EH (cell line): ENCODE measurements at places on chromosomes 16 and 17.

GRCh38 chr16:11219178-11219577 is 36.8 kb downstream of the SOCS1 start:
- no peak for DNase-seq

- DNase-seq, result peak; percentile 39
Measured at GRCh38 chr16:86029131-86029741, 130.3 kb downstream of the IRF8 start.

DNA sequence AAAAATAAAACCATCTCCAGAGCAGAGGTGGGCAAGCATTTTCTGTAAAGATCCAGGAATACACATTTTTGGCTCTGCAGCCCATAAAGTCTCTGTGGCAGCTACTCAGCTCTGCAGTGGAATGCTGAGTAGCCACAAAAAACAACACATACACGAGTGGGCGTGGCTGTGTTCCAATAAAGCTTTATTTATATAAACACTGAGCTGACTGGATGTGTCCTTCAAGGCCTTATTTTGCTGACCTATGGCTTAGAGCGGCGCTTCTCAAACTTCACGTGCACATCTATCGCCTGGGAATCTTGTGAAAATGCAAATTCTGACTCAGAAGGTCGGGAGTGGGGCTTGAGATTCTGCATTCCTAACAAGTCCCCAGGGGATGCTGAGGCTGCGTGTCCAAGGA is 39.7 kb downstream of the XYLT1 start:
- peak; percentile 73 for DNase-seq

GRCh38 chr16:6009151-6009550 is 911.6 kb upstream of the EEF2KMT start:
- DNase-seq, result no peak

DNA sequence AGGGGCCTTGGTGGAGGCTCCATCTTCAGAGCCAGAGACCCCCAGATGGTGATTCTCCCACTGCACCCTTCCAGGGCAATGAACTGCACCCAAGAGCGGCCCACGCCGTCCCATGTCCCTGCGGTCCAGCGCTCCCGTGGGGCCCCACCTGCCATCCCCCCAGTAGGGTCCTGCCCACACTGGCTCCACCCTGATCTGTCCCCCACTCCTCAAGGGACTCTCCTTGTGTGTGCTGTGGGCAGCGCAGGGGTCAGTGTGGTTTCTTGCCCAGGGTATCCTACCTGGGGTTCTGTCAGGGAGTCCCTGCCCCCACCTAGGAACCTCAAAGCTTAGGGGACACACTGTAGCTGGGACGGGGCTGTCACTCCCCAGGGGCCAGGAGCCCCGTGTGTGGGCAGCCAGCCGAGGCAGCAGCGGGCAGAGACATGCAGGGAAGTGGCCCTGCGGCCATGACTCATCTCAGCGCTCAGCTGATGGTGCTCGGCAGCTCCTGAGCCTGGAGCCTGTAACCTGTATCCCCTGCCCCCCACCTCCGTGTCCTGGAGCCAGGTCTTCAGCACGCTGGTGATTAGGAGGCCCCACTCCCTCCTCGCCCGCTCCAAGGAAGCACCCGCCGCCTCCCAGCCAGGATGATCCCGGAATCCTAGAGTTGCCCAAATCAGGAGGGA is 35.7 kb upstream of the SSTR5 start:
- no peak for DNase-seq

- DNase-seq, result no peak
Measured at GRCh38 chr17:82477934-82478333, 19.4 kb downstream of the NARF start.

GRCh38 chr17:42475121-42475520 is 16.4 kb downstream of the ATP6V0A1 start:
- no peak for DNase-seq

DNA sequence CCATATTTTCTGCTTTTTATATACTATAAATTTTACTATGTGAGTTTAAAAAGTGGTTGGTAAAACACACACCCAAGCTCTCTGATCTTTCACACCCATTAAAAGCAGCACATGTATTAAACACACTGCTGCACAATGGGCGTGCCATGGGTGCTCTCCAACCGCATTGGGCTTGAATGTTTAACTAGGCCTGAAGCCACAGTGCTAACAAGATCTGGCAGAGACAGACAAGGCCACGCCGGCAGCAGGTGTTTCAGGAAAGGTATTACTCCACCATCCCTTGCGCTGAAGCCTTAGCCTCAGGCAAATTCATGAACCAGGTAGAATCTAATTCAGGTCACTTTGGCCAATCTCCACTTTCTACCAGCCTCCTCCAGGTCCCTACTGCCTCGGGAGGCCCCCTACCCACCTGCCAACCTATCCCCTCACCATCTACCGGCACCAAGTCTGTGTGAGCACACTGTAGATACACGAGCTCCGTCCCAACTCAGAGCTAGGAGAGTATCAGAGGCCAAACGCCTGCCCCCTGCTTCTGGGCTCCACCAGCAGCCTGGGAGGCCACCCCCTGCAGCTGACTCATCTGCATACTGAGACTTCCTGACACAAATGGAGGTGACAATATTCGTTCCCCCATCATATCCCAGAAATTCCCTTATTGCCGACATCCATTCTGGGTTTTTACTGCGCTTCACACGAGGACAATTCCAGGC is 95.0 kb downstream of the ADCY9 start:
- DNase-seq, result peak; percentile 17

- no peak for DNase-seq
Measured at GRCh38 chr16:87198328-87198832, 118.8 kb downstream of the C16orf95 start.

- DNase-seq, result peak; percentile 88
Measured at GRCh38 chr16:89686520-89687091, at the start of gene CDK10. Gene CDK10 (plus strand): TSS chr16:89686689. CDS start chr16:89686711, 22 bp downstream.

GRCh38 chr17:6780001-6780400 is 4.0 kb downstream of the FBXO39 start:
- DNase-seq, result no peak

DNA sequence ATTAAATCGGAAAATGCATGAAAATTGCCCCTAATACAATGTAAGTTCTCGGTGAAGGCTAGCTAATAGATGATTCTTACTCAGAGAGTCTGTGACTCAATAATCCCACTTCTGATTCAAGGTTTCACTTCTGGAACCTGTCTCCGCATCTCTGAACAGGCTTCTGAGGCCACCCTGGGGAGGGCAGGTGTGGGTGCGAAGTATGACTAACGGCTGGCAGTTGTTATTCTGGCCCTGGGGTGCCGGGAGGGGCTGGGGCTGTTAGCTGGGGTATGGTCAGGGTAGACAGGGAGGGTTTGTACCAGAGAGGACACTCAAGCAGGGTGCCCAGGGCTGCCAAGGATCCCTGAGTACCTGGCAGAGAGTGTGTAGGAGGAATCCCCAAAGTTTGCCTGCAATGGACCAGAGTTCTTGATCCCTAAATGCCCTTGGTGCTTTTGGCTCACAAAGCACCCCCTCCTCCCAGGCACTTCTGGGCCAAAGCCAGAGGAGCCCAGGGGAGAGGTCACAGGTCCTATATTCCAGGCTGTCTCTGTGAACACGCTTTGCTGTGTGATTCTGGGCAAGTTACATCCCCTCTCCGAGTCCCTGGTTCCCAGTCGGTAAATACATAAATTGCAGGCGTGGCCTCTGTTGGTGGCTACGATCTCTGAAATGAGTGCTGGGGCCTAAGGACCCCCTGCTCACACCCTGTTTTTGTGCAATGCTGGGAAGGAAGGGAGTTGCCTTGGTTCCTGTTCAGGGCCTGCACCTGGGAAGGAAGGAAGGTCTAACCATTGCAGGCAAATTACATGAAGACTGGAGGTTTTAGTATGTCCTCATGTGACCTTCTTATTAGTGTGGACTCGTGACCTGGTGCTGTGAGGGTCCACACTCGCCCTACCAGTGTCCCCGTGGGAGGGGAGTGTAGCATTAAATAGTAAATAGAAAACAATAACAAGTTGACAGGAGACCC is 49.9 kb upstream of the CPNE2 start:
- no peak for DNase-seq

GRCh38 chr17:38428112-38428642 is at the start of gene ARHGAP23:
Gene ARHGAP23 (plus strand): TSS chr17:38428464. CDS start chr17:38428486, 22 bp downstream.
- DNase-seq, result peak; percentile 87

DNA sequence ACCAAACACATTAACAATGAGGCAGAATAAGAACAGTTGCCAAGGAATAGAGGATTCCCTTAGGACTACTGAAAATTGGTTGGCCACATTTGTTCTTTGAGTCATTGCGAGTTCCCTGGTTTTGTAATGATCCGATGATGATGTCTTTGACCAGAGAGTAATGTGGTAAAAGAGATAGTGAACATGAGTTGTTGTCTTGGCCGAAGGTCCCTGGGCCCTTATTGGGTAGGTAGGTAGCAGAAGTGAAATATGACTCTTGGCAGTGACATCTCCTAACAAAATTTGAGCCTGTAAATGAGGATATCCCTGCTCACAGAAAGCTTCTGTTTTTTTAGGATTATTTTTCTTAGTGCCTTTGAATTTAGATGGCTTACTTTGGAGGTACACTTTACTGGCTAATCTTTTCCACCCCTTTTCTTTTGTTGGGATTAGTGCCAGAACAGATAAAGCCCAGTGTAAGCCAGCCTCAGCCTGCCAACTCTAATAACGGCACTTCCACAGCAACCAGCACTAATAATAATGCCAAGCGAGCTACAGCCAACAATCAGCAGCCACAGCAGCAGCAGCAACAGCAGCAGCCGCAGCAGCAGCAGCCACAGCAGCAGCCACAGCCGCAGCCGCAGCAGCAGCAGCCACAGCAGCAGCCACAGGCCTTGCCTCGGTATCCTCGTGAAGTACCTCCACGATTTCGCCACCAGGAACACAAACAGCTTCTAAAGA is 47.2 kb downstream of the TNRC6A start:
- DNase-seq, result no peak

- DNase-seq, result no peak
Measured at GRCh38 chr16:82782715-82783251, 156.0 kb downstream of the CDH13 start.

- no peak for DNase-seq
Measured at GRCh38 chr16:14523632-14524031, 106.4 kb downstream of the PARN start.

DNA sequence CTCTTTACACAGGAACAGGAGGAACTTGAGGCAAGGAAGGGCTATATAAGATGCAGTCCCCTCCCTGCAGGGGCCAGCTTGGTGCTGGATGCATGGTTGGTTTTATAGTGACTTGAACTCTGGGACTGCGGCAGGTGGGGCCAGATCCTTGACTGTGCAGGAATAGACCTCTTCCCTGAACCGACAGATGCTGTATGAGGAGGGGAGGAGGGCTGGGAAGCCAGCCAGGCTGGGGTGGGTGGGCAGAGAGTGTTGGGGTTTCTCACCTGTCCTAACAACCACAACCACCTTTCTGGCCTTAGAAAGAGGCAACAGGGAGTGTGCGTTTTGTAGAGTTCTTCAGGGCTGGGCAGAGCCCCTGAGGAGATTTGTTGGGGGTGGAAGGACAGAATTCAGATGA is 798.1 kb downstream of the KCNJ18 start:
- no peak for DNase-seq

- DNase-seq, result no peak
Measured at GRCh38 chr17:29686993-29687590, 64.4 kb upstream of the CORO6 start.

- DNase-seq, result no peak
Measured at GRCh38 chr17:76138234-76138895, 2.7 kb downstream of the FOXJ1 start.

DNA sequence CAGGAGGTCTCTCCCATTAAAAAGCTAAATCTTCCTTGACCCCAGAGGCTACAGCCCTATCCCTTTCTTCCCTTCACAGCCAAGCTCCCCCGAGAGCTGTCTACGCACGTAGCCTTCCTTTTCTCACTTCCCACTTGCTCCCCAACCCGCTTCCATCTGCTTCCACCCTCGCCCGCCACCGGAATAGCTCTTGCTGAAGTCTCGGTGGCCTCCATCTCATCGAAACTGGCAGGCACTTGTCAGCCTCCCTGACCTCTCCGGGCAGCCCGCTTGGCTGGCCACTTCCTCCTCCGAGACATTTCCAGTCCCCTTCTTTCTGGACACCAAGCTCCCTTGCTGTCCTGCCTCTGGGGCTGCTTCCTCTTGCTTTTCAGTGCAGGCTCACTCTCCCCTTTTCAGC is 10.7 kb upstream of the EPOP start:
- no peak for DNase-seq

- no peak for DNase-seq
Measured at GRCh38 chr16:30030841-30031413, at the start of gene TLCD3B. Gene TLCD3B (minus strand): TSS chr16:30031271. CDS start chr16:30030527, 744 bp downstream.

DNA sequence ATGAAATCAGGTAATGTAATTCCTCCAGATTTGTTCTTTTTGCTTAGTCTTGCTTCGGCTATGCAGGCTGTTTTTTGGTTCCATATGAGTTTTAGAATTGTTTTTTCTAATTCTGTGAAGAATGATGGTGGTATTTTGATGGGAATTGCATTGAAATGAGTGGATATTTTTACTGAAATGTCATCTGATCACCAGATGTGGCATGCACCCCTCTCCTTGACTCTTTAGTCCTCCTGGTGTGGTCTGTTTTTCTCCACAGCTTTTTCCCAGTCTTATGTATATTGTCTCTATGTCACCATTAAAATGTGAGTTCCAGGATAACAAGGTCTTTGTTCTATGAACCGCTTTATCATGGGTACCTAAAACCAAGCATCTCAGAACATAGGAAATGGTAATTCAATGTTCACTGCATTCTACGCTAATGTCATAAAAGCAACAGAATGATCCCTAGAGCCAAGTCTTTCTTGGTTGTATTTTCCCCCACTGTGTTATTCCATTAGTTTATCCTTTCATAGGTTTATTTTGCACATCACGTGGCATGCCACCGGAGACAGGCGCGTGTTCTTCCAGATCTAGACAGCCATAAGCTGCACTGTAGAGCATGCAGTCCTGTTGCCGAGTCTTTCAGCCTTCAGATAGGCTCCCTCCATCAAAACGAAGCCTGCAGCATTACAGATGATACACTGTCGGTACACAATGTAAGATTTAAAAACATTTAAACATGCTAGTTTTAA is 172.5 kb downstream of the RPTOR start:
- DNase-seq, result peak; percentile 63

GRCh38 chr17:55564081-55564480 is 52.8 kb upstream of the SMIM36 start:
- peak; percentile 12 for DNase-seq

- DNase-seq, result no peak
Measured at GRCh38 chr17:67022451-67022810, 21.9 kb upstream of the CACNG1 start.

GRCh38 chr16:11639925-11640899 is 28.0 kb upstream of the SNN start:
- DNase-seq, result peak; percentile 100

GRCh38 chr16:2037647-2038381 is 9.8 kb downstream of the NTHL1 start:
- DNase-seq, result peak; percentile 16

DNA sequence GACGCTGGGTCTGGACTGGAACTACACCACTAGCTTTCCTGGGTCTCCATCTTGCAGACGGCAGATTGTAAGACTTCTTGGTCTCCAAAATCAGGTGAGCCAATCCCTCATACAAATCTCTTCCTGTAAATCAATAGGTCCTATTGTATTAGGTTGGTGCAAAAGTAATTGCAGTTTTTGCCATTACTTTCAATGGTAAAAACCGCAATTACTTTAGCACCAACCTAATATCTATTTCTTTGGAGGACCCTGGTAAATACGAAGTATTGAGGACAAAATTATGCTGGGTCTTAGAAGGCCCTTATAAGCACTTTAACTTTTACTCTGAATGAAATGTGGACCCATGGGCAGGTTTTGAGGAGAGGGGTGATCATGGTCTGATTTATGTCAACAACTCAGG is 330.6 kb upstream of the C16orf82 start:
- no peak for DNase-seq

- DNase-seq, result no peak
Measured at GRCh38 chr17:18995220-18995619, 9.3 kb downstream of the FAM83G start.

- no peak for DNase-seq
Measured at GRCh38 chr16:874366-875181, 74.0 kb upstream of the GNG13 start.

GRCh38 chr16:49498666-49499413 is 125.2 kb downstream of the C16orf78 start:
- DNase-seq, result no peak
